ENCODE measurements at places on chromosomes 16 and 17.

- no peak for DNase-seq
These were observed 21.6 kb upstream of the SSTR5 start for GRCh38 chr16:1050921-1051320.

DNA sequence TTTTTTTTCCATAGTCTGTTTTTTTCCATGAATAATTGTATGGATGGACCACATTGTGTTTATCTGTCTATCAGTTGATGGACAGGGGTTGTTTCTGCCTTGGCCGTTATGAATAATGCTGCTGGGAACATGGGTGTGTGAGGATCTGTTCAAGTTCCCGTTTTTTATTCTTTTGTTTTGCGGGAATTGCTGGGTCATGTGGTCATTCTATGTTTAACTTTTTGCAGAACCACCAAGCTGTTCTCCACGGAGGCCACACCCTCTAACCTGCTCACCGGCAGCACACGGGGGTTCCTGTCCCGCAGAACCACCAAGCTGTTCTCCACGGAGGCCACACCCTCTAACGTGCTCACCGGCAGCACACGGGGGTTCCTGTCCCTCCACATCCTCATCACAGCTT is 5.9 kb upstream of the MSLN start:
- peak; percentile 87 for DNase-seq

DNA sequence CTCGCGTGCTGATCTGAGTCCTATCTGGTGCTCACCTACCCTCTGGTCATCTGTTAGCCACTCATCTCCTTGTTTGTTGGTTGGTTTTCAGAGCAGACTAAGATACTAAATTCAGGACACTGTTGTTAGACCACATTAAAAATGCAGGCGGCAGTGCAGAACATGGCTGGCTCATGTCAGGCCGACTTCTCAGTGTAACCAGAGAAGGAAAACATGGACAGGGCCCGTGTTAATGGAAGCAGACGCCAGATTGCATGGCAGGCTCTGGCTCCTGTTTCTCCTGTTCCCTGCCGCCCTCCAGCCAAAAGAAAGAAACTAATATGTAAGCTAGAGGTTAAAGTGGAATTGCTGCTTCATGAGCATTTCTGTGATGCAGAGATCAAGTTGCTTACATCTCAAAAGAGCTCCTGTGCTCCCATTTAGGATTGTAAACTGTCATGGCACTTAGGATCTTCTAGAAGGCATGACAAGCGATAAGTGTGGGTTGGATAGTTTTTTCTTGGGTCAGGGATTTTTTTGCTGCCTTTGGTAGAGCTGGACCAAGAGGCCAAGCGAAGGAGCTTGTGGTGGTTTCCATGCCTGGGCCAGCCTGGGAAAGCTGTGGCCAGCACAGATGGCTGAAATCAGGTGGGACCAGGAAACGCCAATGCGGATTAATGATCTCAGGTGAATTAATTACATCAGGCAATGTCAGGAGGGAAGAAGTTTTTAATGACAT is 56.1 kb downstream of the YPEL2 start:
- DNase-seq, result no peak

DNA sequence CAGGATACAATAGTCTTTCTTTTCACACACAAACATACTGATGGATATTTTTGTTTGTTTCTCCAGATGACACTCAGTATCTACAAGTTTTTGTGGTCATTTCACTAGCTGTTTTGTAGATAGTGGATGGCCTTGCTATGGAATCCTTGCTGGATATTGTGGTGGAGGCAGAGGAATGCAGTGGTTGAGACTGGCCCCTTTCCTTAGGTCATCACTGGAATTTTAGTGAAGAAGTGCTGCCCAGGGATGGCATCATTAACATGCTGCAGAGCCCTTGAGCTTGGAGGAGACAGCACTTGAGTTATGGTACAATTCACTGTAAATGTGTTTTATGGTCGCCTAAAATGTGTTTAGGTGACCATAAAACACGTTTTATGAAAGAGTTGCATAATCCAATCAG is 455.9 kb upstream of the HSBP1 start:
- no peak for DNase-seq

- DNase-seq, result no peak
These were observed 30.4 kb downstream of the ABCC1 start for GRCh38 chr16:15979801-15980200.

GRCh38 chr16:19029980-19030379 is 37.4 kb upstream of the COQ7 start:
- no peak for DNase-seq

GRCh38 chr16:75218256-75219076 is at the start of gene CTRB1:
Gene CTRB1 (plus strand): TSS chr16:75218988. CDS start chr16:75219008, 20 bp downstream.
- no peak for DNase-seq

DNA sequence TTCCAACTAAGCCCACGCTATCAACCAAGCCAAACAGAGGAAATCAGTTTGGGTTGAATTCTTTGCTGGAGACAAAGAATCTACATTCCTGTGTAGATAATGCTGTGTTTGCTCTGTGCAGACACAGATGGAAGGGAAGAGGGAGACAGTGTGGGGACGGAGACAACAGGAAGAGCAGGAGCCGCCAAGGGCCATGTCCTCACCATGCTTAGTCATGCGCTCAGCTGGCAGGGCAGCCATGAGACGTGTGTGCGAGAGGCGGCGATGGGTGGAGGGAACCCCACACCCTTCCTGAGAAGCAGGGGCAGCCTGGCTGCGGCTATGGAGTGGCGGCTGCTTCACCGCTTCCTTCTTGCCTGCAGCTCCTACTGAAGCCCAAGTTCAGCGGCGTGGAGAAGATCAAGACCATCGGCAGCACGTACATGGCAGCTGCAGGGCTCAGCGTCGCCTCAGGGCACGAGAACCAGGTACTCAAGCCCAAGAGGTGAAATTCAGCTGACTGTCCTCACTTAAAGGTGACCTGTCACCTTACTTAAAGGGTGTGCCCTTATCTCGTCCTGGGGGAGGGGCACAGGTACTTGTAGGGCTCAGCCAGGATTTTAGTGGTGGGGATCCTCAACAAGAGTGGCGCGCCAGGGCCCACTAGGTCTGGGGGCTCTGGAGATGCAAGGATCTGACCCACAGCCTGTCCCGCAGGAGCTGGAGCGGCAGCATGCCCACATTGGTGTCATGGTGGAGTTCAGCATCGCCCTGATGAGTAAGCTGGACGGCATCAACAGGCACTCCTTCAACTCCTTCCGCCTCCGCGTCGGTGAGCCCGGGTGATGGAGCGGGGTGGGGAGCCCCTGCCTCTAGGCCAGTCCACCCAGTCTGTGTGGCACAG is 47.5 kb downstream of the ADCY7 start:
- peak; percentile 51 for DNase-seq

All from common myeloid progenitor, CD34-positive (primary cell).